Activated naive CD4-positive, alpha-beta T cell treated with Interleukin-2 at 50 U/mL for 16 hours (primary cell): ENCODE measurements at places on chromosomes 1 and 21.

GRCh38 chr21:36510911-36511310 lies 31.0 kb upstream of the CLDN14 start:
- no peak for DNase-seq

DNA sequence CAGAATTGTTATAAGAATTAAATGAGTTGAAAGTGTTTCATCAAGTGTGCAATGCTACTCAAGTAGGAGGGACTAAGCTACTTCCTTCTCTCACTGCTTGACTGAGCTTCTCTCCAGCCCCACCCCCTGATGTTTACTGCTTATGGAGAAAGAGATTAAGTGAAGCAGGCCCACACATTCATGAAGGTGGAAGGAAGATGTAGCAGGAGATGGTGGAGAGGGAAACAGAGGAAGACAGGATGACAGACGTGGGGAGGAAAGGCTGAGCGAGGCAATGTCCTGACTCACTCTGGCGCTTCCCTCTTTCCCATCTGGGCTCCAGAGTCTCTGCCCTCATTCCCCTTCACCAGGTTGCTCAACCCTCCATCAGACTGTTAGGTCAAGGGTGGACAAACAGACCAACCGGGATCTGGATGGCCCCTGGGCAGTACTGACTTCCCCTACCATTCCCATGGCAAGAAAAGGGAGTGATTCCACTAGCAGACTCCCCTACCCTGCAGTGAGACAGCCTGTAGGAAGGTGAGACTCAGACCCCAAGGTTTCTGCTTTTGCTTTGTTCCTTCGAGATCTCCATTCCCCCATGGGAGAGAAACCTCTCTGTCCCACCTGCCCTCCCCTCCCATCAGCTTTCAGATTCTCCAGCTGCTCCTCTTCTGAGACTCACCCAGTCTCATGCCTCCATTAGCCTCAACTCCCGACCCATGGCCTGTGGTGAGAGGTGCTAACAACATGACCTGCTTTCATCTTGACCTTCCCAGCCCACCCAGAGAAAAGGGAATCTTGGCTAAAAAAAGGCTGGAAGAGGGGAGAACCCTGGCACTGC lies 3.1 kb upstream of the ARHGEF2 start:
- peak; percentile 29 for DNase-seq

DNA sequence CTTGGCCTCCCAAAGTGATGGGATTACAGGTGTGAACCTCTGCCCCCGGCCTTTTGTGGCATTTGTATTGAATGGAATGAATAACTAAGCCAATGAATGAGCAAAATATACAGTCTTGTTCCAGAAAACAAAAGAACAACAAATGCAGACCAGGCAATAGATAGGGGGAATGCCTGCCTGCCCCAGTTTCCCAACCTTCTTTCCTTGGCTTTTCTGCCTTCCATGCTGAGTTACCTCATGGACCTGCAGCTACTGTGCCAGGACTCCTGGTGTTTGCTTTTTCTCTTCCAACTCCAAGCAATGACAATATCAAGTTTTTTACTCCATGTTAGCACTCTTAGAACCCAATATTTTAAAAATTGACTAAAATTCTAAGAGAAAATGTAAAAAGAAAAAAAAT lies 58.6 kb upstream of the BACH1 start:
- no peak for DNase-seq

DNA sequence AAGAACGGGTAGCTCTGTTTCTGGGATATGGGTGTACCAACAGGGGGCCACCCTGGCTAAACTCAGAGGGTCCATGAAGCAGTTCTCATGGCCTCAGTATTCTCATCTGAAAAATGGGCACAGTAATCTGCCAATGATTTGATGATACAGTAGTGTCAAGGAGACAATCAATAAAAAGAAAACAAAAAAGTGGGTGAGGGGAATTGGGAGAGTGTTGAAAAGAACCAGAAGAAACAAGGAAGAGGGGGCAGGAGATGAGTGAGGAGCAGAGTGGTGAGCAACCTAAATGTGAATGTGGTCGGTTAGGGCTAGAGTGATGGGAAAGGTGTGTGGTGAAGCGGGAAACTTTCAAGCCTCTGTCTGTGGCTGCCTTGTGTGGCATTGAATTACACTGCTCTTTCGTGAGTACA lies 2.0 kb downstream of the SLAMF7 start:
- DNase-seq: no peak

DNA sequence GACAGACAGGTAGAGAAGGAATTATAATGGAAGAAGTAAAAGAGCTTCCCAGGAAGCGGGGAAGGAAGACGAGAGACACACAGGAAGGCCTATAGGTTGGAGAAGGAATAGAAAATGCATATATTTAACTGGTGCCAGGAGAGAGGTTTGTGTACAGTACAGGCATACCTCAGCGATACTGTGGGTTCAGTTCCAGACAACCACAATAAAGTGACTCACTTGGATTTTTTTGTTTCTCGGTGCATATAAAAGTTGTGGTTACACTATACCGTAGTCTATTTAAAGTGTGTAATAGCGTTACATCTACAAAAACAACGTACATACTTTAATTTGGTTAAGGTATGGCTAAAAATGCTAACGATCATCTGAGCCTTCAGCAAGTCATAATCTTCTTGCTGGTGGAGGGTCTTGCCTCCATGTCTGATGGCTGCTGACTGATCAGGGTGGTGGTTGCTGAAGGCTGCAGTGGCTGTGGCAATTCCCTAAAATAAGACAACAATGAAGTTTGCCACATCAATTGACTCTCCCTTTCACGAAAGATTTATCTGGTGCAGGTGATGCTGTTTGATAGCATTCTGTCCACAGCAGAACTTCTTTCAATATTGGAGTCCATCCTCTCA lies 16.0 kb downstream of the YARS1 start:
- DNase-seq: peak; percentile 52

DNA sequence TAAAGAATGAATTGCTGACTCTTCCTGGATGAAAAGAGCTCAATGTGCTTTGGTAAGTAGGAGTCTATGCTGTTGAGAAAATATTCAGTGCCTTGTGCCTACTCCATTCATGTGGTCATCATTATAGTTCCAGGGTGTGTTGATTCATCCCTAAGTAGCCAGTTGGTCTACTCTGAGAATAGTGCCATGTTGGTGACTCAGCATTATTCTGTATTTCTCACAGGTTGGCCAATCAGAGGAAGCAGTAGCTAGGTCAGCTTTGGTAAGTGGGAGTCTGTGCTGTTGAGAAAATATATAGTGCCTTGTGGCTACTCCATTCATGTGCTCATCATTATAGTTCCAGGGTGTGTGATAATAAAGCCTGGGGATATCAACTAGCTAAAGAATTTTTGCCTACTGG lies 397.3 kb downstream of the AGBL4 start:
- DNase-seq: no peak

DNA sequence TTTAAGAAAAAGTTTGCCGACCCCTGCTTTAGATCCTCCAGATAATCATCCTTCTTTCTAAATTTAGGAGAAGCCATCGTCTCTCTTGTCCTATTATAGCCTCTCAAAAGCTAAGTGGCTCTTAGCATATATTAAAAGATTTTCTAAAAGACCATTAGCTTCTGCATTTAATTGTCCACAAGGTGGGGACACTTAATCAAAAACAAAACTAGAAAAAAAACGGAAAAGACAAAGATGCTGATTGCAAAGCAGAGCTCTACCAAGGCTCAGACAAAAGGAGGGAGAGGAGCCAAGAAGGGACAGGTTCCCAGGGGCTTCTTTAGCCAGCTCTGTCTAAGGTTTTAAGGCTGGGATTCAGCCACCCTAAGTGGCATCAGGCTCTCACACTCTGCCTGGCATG lies 128.3 kb upstream of the HMGB4 start:
- no peak for DNase-seq

- no peak for DNase-seq
Measured at GRCh38 chr1:110136911-110137310, 13.4 kb upstream of the SLC6A17 start.

GRCh38 chr1:153968408-153968807 lies 706 bp downstream of the CREB3L4 start:
- no peak for DNase-seq

- no peak for DNase-seq
Measured at GRCh38 chr1:170407581-170407980, 124.4 kb upstream of the GORAB start.

DNA sequence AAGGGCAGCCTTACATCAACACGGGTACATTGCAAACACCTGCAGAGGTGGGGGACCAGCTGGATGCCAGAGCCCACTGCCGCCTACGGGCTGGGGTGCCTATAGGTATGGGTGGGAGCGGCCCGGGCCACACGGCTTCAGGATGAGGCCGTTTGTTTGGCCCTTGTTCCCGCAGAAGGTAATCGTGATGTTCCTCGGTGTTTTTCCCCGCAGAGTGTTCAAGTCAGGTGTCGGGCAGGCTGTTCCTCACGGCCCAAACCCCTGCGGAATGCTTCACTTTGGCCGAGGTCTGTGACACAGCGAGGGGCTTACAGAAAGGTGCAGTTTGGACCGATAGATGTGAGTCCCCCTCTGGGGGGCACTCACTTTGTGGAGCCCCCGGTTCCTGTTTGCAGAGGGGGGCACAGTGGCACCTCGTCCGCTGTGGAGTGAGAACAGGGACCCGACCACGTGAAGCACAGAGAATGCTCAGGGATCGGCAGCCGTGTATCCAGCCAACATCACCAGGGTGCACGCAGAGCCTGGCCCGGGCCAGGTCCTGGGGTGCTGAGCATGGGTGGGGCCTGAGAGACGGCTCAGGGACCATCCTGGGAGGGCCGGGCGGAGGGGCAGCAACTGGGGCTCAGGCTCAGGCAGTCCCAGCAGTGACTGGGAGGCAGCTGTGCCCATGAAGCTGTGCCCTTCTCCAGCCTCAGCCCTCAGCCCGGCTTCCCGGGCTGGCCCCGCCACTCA lies 453 bp upstream of the TTLL10 start:
- DNase-seq: no peak

DNA sequence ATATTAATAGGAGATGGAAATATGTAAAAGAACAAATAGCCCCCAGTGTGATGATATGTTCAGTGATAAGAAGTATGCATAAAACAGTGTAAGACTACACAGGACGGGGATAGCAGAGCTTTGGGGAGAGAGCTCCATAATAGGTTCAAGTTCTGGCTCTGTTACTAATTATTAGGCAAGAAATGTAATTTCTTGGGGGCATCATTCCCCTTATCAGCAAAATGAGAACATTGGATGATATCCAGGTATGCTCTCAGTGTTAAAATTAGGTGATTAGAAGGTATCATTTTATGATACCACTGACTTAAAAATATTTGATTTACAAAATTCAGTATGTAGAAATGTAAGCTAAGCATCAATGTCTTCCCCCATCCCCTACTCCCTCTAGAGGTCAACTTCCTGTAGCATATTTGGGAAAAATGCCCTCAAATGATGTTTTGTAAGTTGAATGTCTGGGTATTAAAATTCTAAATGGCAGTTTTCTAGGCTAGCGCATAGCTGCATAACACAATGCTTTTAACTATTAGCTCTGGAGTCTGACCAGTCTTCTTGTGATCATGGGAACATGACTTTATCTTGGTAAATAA lies 585.7 kb upstream of the CAMK1G start:
- DNase-seq: no peak

- DNase-seq: no peak
Measured at GRCh38 chr1:244709076-244709475, 56.1 kb downstream of the DESI2 start.

- DNase-seq: no peak
Measured at GRCh38 chr1:91699339-91699974, 186.5 kb downstream of the TGFBR3 start.
